Astrocyte of the cerebellum (primary cell): ENCODE measurements at places on chromosomes 1 and 21.

DNA sequence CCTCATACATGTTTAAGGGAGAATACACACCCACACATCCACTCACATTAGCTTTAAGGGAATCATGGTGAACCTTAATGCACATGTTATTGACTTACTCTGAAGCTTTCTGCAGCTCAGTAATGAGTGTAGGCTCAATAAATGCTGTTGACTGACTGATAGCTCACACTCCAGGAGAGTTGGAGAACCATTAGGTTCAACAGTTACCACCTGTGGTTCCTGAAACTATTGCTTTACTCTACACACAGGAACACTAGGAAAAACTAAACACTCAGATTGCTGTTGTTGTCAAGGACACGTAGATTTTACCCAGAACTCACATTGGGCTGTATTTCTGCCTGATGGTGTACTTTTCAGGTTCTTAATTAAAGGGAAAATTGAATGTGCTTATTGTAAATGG is 37.3 kb downstream of the ZC3H11B start:
- DNase-seq = no peak

DNA sequence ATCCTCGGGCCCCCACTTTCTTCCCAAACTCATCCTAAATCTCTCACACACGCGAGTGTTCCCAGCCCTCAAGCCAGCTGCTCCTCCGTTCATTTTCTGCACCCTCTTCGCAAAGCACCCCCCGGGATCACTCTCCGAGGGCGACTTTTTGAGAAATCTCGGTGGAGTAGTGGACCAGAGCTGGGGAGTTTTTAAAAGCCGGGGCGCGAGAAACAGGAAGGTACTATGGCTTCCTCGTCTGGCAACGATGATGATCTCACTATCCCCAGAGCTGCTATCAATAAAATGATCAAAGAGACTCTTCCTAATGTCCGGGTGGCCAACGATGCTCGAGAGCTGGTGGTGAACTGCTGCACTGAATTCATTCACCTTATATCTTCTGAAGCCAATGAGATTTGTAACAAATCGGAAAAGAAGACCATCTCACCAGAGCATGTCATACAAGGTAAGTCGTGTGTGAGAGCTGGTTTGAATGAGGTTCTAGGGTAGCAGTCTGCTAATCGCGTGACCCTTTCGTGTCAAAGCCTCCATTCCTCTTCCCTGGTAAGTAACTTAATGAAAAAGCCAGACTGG is 800 bp downstream of the DR1 start:
- no peak for DNase-seq

DNA sequence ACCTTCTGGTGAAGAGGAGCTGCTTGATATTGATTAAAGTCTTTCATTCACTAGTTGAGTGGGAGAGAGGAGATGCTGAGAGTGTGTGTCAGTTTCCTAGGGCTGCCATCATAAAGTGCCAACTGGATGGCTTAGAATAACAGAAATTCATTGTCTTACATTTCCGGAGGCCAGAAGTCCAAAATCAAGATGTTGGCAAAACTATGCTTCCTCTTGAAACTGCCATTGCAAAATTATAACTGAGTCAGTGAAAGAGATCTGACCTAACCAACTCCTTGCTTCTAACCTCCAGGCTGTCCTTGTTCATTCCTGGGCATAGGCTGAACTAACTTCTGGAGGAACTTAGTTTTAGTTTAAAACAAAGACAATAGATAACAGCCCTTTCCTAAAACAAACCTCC is 47.1 kb downstream of the PTGS2 start:
- DNase-seq = no peak

DNA sequence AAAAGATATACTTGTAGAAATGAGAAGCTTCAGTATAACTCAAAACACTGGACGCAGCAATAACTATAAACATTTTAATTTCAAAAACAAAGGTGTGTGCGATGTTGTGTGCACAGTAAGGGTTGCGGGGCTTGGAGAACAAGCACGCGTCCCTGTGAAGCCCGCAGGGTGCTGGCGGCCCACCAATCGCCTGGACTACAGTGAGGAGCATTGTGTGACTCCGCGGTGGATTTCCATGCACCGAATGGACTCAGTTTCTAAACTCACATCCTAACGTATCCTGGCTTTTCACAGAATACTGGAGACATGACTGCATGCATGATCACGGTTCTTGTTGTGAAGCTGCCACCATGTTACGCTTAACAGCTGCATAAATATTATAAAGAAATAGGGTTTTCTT is 33.0 kb downstream of the NTPCR start:
- no peak for DNase-seq

DNA sequence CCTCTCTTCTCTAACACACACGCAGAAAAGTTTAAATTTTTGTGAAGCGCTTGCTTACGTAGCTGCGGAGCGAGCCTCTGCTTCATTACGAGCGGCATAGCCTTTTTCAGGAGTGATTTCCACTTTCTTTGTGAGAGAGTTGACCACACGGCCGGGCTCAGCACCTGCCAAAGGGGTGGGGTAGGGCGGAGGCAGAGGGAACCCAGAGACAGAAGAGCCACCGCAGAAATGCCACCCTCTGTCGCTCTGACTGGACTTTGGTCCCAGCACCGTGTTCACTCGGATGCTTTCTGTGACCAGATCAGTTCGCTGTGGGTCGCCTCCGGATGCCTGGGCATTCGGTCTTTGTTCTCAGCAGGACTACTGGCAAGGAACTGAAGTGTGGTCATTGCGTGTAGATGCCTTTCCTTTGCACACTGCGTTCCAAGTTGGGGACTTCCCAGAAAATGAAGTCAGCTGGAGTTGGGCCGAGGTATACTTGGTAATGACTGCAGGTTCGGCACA is 883 bp downstream of the CHODL start:
- peak; percentile 37 for DNase-seq

DNA sequence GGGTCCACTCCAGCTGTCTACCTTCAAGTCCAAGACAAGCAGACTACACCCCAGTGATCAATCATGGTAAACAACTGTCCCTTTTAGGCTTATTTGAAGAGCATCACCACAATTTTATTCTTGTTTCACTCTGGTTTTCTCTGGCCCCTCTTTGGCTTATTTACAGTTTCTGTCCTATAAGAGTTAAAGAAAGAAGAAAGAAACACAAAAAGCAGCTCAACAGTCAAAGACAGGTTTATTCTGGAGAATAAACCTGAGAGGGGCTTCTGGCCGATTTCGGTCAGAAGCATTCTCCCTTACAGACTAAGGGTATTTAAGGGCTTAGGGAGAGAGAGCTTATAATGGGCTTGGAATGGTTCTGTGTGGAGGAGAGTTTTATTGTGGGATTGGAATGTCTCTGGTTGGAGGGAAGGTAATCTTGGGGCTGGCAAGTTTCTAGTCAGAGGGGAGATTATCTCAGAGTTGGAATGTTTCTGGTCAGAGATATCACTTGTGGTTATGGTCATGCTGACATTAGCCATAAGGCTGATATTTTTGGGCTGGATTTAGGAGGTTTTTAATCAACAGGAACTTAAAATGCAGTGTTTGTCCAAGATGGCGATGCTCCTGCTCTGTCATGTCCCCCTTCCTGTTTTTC is 161.0 kb downstream of the URB2 start:
- peak; percentile 6 for DNase-seq

DNA sequence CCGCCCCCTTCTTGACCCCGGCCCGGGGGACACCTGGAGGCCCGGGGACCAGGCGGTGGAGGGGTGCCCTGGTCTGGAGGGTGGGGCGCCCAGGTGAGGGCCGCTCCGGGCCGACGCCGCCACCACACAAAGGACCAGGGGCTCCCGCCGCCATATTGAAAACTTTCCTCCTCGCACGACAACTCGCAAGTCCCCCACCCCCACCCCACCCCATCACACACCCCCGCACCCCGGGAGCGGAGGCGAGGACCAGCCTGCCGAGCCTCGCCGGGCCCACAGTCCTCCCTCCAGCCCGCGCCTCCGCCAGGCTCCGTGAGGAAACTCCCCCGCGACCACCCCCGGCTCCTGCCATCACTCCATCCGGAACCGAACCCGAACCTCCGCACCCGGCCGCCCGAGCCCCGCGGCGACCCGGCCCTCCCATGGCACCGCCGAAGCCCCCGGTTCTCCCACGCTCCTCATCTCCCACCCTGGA is 733 bp downstream of the KDM5B start:
- no peak for DNase-seq

GRCh38 chr1:59089036-59089798 is 207.7 kb upstream of the FGGY start:
- no peak for DNase-seq

DNA sequence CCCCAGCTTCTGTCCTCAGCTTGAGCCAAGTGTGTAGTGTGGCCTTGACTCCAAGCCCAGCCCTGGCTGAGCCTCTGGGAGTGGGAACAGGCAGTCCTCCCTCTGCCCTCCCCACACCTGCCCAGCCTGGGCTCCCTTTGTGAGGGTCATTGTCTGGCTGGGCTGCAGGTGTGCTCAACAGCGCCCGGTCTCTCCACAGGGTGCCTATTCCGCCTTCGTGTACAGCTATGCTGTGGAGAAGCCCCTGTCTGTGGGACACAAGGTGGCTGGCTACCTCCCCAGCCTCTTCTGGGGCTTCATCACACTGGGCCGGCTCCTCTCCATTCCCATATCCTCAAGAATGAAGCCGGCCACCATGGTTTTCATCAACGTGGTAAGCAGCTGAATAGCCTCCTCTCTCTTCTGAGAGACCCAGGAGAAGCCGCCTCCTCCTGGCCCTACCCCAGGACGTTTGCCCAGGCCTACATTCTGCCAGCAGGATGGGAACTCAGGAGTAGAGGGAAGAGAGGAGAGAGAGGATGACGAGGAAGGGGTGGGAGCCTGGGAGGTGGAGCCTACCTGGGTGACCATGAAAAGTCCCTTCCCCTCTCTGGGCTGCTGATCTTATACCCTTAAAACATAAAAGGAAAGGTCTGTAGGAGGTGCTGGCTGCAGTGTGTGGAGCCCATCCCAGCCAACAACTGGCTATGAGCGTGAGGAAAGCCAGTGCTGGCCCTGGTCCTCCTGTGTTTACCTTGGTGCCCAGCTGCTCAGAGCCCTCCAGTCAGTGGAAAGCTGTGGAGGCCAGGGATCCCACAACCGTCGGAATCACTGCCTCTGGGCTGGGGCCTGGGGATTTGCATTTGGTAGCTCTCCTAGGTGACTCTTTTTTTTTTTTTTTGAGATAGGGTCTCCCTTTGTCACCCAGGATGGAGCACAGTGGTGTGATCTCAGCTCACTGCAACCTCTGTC is 45.7 kb downstream of the ELK4 start:
- DNase-seq = no peak

DNA sequence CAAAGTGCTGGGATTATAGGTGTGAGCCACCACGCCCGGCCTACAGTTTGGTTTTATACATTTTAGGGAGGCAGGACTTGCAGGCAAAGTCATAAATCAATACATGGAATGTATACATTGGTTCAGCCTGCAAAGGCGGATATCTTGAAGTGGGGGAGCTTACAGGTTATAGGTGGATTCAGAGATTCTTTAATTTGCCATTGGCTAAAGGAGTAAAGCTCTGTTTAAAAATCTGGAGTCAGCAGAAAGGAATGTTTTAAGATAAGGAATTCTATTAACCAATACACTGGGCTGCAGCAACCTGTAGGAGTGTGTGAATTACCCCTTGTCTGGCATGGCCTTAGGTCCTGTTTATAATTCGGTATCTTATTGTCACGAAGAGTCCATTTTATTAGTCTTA is 57.6 kb downstream of the OPTC start:
- DNase-seq = no peak

DNA sequence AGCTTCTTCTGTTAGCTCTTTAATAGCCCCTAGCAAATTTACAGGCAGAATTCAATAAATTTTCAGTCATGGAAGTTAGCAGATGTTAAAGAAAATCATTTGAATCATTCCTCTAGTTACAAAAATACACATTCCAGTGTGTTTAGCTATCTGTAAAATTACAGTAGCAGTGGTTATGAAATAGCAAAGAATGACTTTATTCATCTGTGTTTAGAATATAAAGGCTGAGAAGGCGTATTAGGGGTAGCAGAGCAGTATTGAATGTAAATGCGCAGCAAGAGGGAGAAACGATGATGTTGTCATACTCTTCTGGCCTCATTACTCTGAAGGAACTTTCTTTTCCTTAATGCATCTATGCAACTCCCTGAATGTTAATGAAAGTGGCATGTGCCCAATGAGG is 106.2 kb upstream of the CYYR1 start:
- no peak for DNase-seq

DNA sequence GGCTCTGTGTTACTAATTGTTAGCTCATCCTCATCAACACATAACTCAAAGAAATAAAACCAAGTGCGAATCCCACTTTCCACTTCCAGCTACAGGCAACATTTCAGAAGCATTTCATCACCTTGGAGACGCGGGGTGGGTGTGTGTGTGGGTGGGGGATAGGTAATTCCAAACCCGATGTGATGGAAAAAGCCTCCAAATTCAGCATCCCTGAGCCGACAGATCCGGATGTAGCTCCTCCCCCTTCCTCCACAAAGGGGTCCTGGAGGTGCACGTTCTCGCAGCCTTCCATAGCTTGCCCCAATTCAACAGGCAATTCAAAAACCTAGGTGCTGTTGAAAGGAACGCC is 486 bp downstream of the HSPA13 start:
- DNase-seq = no peak

- DNase-seq = no peak
Observed at GRCh38 chr1:241841691-241842090, 6.3 kb upstream of the EXO1 start.

GRCh38 chr21:34704119-34704518 is 35.3 kb downstream of the CLIC6 start:
- peak; percentile 8 for DNase-seq

- peak; percentile 20 for DNase-seq
Observed at GRCh38 chr1:233662575-233663304, 48.8 kb downstream of the KCNK1 start.

DNA sequence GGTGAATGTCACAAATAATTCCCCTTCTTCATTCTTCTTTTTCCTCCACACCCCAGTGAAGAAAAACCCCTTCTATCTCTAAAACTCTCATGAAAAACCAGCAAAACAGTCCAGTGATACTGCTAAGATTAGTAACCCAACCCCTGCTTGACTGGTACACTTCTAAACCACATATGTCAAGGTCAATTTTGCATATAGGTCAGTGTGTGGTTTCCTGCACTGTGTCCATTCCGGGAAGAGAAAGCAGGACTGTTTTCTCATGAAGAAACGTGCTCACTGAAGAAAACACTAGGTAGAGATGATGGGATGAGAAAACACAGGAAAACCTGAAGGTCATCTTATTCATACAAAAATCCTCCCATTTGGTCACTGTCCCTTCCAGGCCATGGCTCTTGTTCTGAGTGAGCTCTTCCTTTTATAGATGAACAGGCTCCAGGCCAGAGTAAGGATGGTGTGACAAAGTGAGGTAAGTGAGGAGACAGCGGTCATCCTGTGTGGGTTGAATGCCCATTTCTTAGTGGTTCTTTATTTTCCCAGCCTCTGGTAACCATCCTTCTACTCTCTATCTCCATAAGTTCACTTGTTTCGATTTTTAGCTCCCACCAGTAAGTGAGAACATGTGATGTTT is 122.7 kb downstream of the FASLG start:
- DNase-seq = no peak

DNA sequence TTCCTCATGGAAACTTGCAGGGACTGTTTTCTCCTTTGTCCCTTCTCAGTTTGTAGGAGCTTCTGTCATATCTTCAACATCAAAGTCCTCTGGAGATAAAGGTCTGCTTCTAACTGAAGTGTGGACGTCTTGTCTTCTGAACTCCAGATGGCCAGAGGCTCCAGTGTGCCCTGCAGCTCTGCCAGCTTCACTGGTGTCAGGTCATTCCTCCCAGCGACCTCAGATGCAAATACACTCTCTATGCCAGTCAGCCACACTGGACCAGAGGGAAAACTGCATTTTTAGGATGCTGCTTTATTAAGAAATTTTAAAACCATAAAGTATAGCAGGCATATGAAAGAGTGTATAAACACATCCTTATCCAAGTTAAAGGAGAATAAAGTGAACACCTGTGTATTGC is 78.5 kb upstream of the ADAR start:
- DNase-seq = no peak
